ENCODE measurements at places on chromosomes 1 and 21.

GRCh38 chr1:152506899-152507498 is 3.6 kb upstream of the LCE5A start:
- DNase-seq, result no peak

DNA sequence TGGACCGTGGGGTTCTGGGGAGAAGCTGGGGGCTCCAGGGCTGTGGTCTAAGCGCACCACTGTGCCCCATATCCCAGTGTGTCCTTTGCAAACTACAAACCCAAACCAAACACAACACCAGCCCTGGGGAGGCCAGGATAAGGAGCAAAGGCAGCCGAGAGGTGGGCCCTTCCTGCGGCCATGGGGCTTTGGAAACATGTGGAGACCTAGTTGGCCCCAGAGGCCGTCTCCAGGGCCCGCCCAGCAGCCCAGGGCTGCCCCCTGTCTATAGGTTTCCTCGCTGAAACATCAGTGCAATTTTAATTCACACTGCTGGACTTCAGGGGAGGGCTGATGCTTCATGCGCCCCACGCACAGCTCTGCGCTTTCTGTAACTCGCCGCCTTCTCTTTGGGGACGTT is 61.3 kb downstream of the PRDM16 start:
- DNase-seq, result no peak

DNA sequence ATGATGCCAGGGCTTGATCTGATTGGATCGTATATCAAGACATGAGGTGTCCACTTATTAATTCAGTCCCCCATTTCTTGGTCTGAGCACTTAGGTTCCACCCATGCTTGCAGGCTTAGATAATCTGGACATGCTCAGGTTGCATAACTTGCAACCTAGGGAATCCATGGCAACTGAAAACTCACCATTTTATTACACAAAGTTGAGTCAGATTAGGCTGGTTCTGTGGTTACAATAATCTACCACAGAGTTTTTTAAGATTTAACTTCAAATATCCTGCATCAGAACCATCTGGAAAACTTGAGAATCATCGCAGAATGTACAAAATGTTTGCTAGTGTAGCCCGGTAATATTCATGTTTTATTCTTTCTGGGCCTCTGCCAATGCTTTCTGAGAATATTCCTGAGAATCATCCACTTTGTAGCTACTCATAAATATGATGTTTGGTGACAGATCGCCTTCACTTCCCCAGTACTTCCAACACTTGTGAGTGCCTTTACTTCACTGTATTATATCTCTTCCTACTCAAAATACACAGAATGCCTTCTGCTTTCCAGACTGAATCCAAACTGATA is 707.2 kb upstream of the ADAMTS5 start:
- no peak for DNase-seq

GRCh38 chr1:225388372-225388771 is 39.5 kb downstream of the LBR start:
- DNase-seq, result no peak

- no peak for DNase-seq
Measured at GRCh38 chr1:118739501-118739900, 248.6 kb downstream of the TBX15 start.

- DNase-seq, result no peak
Measured at GRCh38 chr21:33247599-33247998, 17.9 kb downstream of the IFNAR2 start.

DNA sequence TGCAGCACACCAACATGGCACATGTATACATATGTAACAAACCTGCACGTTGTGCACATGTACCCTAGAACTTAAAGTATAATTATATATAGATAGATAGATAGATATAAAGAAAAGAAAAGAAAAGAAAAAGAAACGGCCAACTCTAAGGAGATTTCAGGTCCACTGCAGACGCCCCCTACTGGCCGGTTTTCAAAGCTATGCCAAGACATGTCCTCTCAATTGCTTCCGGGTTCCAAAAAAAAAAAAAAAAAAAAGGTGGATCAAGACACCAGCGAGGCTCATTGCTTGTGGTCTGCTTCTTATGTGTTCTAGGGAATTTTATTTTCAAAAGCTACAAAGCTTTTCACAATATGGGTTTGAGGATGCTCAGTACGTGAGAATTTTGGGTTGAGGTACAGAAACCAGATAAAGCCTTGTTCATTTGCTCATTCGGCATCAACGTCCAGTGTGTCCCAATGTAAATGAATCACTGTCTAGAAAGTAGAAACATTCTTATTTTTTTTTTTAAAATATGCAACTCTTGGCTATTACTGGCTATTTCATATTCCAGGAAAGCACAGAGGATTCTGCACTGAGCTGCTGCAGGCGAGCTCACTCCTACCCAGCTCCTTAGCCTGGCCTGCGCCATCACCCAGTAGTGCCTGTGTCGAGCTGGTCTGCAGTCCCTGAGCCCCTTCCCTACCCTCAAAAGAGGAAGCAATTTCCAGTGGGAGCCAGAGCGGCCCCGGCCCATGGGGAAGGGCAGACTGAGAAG is 643.0 kb downstream of the KIF26B start:
- no peak for DNase-seq

- DNase-seq, result no peak
Measured at GRCh38 chr1:182855911-182856310, 16.8 kb downstream of the DHX9 start.

DNA sequence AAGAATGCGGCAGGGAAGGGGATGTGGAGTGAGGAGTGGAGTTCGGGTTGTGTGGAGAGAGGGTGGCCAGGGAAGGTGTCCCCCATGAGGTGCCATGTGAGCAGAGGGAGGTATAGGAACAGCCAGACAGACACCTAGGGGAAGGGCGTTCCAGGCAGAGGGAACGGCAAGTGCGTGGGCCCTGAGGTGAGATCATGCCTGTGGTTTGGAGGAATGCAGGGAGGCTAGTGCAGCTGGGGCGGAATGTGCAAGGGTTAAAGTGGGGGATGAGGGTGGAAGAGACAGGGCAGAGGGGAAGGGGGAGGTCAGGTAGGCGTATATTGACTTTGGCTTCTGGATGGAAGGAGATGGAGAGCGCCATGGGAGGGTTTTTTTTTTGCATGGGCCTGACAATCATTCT is 31.6 kb upstream of the PADI6 start:
- no peak for DNase-seq

- no peak for DNase-seq
Measured at GRCh38 chr1:49016030-49016977, 239.6 kb upstream of the BEND5 start.

GRCh38 chr1:214377485-214377884 is 96.5 kb downstream of the SMYD2 start:
- DNase-seq, result no peak

DNA sequence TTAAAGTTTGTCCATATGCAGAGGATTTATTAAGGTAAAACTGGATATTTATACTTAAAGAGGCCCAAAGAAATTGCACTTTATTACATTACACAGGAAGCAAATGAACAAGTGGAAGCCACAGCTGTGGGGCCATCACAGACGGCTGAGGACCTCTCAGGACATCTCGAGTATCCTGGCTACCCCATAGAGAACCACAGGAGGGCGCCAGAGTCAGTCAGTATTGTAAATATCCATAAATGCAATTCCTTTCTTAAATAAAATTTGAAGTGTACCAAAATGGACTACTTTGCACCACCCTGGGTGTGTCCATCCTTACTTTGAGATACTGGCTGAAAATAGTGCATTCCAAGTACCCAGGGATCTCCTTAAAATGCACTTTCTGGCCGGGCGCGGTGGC is 257.2 kb downstream of the MRPL39 start:
- no peak for DNase-seq

- no peak for DNase-seq
Measured at GRCh38 chr1:98002288-98002687, 81.5 kb upstream of the DPYD start.

- no peak for DNase-seq
Measured at GRCh38 chr1:67194209-67194863, 28.1 kb downstream of the IL23R start.

DNA sequence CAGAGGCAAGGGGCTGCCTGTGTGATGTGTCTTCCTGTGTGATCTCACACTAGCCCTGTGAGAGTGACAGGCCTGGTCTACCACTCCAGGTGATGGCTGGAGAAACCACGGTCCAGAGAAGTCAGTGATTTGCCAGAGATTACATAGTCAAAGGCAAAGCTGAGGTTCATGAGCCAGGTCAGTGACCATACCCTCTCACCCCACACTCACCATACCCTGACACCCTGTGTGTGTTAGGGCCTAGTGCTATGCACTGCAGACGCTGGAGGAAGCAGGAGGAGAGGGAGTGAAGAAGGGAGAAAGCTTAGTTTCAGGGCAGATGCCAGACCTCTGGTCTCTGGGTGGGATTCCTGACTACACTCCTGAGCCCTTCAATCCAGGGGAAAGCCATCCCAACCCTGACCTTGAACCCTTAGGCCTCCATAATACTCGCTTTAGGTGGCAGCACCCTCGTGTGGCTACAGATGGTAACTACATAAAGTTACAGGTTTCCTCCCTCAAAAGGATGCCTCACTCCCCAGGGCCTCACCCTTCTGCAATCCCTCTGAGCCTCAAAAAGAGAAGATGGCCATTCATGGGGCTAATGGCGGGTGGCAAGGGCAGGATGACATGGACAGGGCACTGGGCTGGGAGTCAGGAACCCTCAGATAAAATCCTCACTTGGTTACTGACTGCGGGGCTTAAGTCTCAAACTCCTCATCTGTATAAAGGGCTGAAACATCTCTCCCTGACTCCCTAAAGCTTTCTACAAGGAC is 20.8 kb upstream of the SDC3 start:
- DNase-seq, result peak; percentile 54

- DNase-seq, result no peak
Measured at GRCh38 chr1:229205854-229206253, 65.1 kb upstream of the RAB4A start.

DNA sequence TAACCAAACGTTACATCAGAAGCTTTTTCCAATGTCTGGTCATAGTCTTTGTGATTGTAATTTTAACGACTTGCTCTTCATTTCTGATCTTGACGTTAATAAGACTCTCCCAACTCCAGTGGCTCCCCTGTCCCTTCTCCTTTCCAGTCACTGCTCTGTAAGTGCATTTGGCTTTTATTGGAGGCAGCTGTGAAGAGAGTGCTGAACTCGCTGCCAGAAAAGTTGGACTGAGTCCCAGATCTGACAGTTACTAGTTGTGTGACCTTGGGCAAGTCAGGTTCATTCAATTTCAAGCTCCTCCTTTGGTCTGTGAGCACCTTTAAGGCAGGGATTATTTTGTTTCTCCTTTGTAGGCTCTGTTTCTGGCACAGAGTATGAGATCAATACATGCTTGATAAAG is 109.6 kb upstream of the TSPAN2 start:
- DNase-seq, result no peak

- DNase-seq, result no peak
Measured at GRCh38 chr21:16821588-16821987, 691.3 kb upstream of the CXADR start.

- DNase-seq, result peak; percentile 29
Measured at GRCh38 chr1:194289569-194290266, 1103.3 kb upstream of the B3GALT2 start.

- DNase-seq, result no peak
Measured at GRCh38 chr1:162930532-162930931, 69.6 kb upstream of the CCDC190 start.

DNA sequence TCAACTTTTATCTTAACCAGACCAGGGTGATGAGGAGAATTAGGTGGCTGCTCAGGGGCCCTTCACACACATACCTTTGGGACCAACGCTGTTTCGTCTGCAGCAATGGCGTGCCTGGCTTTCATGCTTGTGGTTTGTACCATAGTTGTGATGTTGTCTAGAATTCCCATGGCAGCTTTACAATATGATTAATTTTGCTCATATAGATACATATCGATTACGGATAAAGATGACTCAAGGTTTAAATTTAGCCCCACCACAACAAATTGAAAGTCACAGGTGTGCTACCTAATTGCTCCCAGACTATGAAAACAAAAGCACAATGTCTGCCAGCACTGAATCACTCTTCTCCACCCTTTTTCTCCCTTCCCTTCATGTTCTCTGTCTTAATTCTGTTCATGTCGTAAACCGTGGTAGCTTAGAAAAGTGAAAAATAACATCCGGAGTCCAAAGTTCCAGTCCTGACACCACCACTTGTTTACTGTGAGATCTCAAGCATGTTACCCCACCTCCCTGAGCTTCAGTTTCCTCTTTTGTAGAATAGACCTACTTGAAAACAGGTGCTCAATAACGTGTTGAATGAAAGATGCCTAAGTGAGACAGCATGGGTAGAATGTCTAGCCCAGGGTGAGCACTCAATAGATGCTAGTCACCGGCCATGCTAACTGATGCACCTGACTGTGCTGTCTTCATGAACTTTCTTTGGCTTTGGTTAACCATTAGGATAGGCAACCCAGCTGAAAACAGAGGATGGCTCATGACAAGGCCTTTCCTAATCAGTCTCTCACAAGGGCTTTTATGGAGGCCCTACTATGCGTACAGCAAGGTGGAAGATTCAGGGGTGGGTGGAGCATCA is 22.1 kb upstream of the JUN start:
- no peak for DNase-seq

DNA sequence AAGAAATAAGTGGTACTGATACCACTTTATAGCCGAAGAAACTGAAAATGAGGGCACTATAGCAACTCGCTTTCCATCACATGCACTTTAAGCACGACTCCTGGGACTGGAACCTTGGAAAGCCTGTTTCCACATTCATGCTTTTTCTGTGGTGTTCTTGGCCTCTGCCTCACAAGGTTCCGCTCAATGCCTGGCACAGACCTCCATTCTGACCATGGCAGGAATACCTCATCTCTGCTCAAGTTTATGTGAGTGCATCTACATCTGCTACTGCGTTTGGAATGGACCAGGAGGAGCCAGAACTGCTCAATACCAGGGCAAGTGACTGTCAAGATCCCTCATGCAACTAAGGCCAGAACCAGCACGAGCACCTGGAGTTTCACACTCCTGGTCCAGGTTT is 11.6 kb downstream of the NGF start:
- no peak for DNase-seq

- DNase-seq, result no peak
Measured at GRCh38 chr1:36760081-36760480, 274.2 kb downstream of the GRIK3 start.

- no peak for DNase-seq
Measured at GRCh38 chr1:43582162-43582566, 51.5 kb downstream of the PTPRF start.

DNA sequence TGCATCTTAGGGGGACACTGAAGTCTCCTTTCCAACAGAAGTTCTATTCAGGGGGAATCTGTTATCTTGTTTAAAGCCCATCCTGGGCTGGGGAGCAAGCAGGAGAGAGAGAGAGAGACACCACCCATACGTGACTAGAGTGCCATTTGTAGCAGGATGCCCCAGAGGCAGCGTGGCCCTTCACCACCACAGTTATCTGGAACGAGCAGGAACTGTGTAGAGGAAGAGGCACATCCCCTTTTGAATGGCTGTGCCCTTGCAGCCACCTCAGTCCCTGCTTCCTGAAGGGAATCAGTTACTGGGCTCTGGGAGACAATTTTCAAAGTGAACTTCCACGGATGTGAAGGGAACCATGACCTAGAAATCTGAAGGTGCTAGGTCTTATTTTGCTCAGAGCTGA is 19.4 kb upstream of the LAMTOR5 start:
- no peak for DNase-seq
